Stimulated activated CD4-positive, alpha-beta T cell treated with anti-CD3 and anti-CD28 coated beads, Interleukin-4, amount 100 ng/mL, for 4 hours (primary cell): ENCODE measurements at places on chromosomes 5 and 9.

DNA sequence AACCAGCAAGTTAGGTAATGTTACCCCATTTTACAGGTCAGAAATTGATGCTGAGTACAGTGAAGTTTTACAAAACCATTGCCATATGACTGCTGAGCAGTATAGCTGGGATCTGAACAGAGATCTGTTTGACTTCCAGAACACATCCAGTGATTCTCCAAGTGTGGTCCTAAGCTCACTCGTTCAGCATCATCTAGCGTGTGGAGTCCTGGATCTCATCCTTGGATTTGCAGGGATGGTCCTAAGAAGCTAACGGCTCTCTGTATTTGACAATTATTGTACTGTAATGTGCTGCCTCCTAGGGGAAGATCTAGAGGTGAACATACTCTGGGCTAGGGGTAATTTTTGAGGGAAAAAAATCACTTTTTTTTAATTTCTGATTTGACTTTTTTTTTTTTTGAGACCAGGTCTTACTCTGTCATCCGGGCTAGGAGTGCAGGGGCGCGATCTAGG lies 1.4 kb downstream of the SLC26A2 start:
- DNase-seq = no peak

- DNase-seq = no peak
Observed at GRCh38 chr5:131505237-131505908, 129.7 kb downstream of the RAPGEF6 start.

GRCh38 chr5:93462916-93463315 lies 118.1 kb downstream of the NR2F1-AS1 start:
- DNase-seq = no peak

DNA sequence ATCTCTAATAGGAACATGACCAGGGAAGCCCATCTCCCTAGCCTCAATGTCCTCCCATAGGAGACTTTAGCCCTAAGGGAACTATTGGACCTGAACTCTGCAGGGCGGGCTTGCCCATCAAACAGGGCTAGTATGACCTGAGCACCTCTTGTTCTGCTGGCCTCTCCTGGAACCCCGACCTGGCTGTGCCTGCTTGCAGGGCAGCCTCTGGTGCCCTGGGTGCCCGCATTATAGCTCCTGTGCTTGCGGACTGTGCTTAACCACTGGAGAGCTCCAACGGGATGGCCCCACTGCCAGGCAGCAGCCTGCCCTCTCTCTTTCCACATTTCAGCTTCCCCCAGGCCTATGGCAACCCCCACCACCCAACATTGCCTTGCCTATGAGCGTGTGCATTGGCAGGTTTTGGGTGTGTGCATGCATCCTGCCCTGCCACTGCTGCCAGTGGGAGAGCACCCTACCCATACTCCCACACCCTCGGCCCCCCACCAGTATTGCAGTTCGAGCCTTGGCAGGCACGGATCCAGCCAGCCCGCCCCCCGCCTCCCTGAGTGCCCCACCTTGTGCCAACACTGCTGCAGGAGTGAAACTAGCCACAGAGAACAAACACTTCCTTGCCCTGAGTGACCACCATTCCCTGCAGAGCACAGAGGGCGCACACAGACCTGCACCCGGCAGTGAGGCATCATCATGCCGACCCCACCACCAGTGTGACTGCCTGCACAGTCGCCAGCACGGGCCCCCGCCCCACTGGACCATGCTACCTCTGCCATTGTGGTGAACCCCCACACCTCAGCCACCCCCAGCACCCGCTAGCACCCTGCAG lies 1123.8 kb upstream of the CDH6 start:
- no peak for DNase-seq

- DNase-seq = no peak
Observed at GRCh38 chr9:89738137-89738932, 133.5 kb downstream of the GADD45G start.

GRCh38 chr5:78670701-78671269 lies 22.2 kb upstream of the LHFPL2 start:
- DNase-seq = no peak

DNA sequence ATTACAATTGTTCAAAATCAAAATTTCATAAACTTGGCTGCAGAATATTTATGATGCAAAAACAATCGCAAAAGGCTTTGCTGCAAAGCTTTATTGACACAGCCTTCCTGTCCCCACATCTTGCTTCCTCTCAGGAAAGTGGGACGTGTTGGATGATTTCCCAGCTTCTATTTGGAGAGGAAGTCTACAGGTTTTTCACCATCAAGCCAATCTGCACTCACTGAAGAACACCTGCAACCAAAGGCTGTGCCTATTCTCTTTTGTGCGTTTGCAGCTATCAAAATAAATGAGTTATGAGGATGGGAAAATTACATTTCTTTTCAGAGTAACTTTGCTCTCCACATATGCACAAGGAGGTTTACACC lies 214.4 kb downstream of the PLK2 start:
- DNase-seq = no peak

DNA sequence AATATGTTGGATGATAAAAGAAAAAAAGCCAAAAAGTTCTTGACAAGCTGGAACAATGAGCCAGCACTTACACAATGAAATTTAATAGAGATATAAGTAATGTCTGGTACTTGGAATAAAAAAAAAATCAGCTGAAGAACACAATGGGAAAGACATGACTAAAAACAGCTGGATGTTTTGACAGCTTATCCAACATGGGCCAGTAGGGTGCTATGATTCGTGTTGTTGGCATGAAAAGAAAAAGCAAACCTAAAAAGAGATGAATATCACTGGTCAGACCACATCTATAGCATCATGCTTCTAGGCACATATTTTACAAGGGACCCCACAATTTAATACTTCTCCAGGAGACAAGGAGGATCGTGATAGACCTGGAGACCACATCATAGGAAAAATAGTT lies 175.3 kb downstream of the ARL15 start:
- DNase-seq = no peak

GRCh38 chr5:119072496-119072895 lies 1.6 kb downstream of the DMXL1 start:
- no peak for DNase-seq

DNA sequence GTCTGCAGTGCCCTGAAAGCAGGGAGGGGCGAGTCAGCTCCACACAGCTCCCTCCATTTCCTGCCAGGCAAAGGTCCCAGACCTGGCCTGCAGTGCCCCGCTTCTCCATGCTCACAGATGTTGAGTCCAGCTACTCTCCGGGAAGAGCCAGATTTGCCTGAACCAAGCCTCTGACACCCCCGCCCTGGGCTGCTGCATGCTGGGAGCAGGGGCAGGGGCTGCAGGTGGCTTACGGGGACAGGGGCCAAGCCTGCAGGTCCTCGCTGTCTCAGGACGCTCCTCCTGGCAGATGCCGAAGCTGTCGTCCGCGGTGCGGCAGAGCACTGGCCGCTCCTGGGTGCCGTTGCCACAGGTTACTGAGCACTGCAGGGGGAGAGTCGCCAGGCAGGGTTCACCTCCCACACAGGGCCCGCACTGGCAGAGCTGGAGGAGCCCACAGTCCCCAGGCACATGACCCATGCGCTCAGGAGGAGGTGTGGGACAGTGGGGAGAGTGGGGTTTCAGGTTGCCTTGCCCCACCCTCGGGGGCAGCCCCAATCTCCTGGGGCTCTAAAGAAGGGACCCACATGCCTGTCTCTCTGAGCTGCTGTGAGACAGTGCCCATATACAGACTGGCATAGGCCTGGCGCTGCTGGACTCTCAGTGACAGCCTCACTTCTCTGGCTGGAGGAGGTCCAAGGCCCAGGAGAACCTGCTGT lies 62.4 kb downstream of the ZNF354C start:
- no peak for DNase-seq

- no peak for DNase-seq
Observed at GRCh38 chr9:114205171-114206015, 50.1 kb downstream of the COL27A1 start.

GRCh38 chr5:127101533-127101932 lies 28.2 kb upstream of the C5orf63 start:
- no peak for DNase-seq

DNA sequence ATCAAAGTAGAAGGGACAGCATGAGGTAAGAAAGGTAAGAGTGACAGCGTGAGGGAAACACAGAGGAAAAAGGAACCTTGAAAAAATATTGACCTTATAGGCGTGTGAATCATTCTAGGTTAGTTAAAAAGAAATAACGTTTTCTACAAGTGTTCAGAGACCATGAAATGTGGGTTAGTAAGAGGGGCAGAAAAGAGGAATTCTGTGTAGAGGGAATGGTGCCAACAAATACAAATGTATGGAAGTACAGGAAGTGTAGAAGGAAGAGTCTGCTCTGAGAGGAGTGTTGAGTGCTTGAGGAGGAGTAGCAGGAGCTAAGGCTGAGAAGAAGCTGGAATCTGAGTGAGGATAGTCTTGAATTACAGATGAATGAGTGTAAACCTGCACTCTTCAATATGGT lies 418.6 kb upstream of the RIOK2 start:
- no peak for DNase-seq

GRCh38 chr5:97838214-97838613 lies 655.2 kb upstream of the RIOK2 start:
- no peak for DNase-seq

DNA sequence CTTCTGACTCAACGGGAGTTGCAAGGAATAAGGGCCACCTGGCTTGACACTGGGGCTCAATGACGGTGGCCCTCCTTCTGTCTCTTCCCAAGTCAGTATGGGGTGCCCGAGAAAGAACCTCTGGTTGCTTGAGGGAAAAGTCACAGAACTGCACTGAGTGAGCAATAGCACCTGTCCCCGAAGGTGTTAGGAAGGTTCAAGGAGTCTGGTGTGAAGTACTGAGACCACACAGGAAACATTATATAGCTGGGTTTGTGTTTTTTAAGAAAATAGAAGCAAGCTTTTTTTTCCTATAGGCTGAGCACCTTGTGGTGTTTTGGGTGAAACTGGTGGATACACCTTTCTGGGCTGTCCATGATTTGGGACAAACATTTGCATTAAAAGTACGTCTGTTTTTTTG lies 62.9 kb downstream of the SPIN1 start:
- DNase-seq = no peak

DNA sequence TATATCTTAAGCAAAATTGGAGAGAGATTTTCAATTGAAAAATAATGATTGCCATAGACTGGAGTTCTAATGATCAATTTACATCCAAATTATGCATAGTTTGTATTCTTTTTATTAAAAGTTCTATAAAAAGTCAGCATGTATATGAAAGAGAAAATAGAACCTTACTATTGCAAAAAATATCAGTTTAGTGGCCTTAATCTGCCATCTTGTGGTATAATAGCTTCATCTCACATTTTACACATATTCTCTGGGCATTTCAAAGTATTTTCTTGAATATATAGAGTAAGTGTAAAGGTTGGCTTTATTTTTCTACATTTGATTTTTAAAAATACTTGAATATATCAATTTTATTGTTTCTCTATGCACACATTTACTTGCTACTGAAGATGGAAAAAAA lies 1858.6 kb upstream of the CDH9 start:
- DNase-seq = no peak

DNA sequence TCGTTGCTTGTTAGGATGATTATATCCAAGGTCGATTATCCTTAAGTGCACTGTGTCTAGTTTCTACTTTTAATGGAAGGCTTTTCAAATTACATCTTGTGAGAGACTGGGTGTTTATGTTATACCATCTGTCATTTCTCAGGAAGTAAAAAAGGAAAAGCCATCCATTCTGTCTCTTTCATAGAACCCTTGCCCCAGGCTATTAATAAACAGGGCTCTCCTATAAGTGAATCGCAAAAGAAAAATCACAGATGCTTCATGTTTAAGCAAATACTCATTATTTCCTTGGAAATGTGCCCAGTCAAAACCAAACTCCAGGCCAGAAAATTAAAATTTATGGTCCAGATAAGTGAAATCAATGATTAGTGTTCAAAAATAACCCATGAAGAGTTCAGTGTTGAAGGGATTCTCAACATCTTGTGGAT lies 58.1 kb downstream of the STARD4 start:
- no peak for DNase-seq

DNA sequence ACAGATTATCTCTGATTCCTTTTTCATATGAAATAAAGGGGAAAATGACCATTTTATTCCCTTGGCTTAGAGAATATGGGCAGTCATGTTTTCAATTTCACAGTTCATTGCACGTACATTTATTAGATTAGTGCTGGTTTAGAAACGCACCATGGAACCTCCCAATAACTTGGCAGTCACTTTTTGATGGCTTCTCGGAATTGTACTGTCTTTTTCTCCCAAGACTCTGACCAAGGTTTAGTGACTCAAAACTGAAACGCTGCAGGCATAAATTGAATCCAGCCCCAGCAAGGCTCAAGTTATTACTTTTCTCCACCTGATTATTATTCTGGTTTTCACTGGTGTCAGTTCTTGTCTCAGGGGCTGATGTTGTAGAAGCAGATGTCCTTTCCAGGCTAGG lies 55.6 kb upstream of the EGFLAM start:
- no peak for DNase-seq

DNA sequence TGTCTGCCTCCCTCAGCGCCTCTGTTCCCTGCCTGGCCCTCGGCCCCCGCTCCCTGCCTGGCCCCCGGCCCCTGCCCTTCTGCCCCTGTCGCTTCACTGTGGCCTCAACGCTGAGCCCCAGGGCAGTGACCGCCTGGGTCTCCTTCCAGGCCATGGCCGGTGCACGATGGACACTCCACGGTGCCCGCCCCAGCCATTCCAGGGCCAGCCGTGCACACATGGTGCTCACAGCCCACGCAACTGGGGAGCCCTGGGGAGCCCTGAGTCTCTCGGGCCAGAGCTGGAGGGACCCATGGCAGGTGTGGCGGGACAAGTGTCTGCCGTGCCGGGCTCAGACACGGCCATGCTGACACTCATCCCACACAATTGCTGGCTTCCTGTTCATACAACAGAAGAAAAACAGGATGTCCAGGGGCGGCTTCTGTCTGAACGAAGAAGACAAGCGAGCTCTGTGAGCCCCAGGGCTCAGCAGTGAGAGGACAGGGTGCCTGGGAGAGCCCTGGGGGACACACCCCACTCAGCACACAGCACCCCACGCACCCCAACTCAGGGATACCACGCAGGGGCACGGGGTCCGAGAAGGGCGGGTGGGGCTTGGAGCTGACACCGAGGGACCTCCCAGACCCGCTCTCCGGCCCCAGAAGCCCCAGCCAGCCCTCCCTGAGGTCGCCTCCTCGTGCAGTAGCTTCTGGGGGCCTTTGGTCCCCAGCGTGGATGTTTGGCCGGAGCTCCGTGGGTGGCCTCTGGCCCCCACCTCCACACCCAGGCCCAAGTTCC lies 35.7 kb downstream of the EXD3 start:
- no peak for DNase-seq

GRCh38 chr9:36818242-36818938 lies 215.7 kb downstream of the PAX5 start:
- no peak for DNase-seq

GRCh38 chr9:69044240-69045219 lies 9.0 kb downstream of the FXN start:
- no peak for DNase-seq

DNA sequence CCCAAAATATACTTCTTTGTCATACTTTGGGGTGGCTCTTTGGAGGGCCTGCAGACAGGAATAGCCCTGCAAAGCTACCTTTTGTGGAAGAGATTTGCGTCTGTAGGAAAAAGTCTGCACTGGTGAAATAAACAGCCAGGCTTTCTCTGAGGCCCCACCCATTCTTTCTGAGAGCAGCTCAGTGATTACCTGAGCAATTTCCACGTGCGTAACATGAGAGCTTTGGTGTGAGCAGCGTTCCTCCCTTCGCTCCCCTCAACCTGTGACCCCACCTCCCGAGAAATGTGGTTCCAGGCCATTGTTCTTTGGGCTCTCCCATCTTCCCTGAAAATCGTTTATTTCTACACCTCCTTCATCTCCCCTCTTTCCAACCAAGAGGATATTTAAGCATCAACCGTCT lies 23.8 kb upstream of the FBP1 start:
- no peak for DNase-seq
